HFFc6 (cell line): ENCODE measurements at places on chromosomes 11 and 22. TPM values are rescaled to one million over a fixed set of nuclear protein-coding genes. Genes with fewer than 3 reads are reported as not detected.

DNA sequence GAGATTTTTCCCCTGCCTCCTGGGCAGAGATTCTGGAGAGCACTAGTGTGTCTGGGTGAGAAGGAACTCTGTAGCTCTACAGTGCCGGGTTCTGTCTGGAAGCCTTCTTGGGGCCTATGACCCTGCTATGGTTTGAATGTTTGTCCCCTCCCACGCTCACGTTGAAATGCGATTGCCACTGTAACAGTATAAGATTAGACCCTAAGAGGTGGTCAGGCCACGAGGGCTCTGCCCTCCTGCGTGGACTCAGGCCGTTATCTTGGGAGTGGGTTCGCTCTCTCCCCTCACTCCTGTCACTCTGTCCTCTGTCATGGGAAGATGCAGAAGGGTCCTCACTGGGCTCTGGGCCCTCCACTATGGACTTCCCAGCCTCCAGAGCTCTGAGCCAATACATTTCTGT lies 3.5 kb downstream of the AP5B1 start:
- H3K27ac ChIP-seq: no peak overlapping the region
- no peak for DNase-seq
- H3K4me1 ChIP-seq: peaks cover 7% of the 10 kb centered on the region
- no peak overlapping the region for H3K4me3 ChIP-seq
- H3K27me3 ChIP-seq: peaks cover 3% of the 10 kb centered on the region
- no peaks in the 10 kb centered on the region for H3K36me3 ChIP-seq

PIK3IP1 gene
- total RNA-seq: 9.3 to 11.3 TPM (median 9.6 TPM) in 3 replicates

- H3K4me1 ChIP-seq: peaks cover 14% of the 10 kb centered on the region
- DNase-seq: peak; percentile 54
- H3K27me3 ChIP-seq: peaks cover 6% of the 10 kb centered on the region
- no peaks in the 10 kb centered on the region for H3K36me3 ChIP-seq
- no peak overlapping the region for H3K27ac ChIP-seq
- H3K4me3 ChIP-seq: no peak overlapping the region
Measured at GRCh38 chr11:121520243-121521144, 67.7 kb upstream of the SORL1-AS1 start.

DNA sequence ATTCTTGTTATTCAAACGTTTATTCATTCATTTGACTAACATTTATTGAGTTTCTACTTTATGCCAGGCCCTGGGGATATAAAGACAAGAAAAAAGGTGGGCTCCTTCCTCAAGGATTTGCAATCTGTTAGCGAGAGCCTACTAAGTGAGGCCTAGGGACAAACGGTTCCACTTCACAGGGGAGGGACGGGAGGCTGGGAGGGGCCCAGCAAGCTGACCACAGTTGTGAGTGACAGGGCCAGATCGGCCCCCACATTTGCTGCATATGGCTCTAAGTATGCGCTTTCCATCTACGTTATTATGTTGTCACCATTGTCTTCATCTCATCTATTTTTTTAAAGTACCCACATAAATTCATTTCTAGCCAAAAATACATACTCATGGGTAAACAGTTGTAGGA lies 271.1 kb downstream of the BUD13 start:
- H3K36me3 ChIP-seq: no peaks in the 10 kb centered on the region
- H3K4me1 ChIP-seq: no peaks in the 10 kb centered on the region
- peaks cover 7% of the 10 kb centered on the region for H3K27me3 ChIP-seq

DNA sequence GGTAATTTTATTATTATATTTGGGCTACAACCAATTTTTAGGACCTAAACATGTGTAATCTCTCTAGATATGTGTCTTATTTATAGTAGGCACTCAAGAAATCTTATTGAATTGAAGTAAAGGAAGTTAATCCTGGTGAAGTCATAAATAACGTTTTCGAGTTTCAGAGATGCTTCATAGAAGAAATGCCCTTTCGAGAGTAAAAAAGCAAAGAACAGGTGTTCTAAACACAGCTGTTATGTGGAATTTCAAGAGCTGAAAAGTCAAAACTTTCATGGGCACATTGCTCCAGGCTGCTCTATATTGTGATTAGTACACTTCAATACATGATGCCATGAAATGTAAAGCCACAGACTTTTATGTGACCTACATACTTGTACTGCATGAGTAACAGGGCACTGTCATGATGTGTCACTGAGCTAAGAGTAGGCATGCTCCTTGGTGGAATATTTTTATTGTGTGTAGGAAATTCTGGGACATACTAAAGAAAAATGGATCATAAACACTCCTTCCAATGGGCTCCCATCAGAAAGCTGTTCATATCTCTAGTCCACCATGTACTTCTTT lies 7.2 kb upstream of the ELMOD1 start:
- peaks cover 2% of the 10 kb centered on the region for H3K27me3 ChIP-seq
- DNase-seq: peak; percentile 68
- peaks cover 39% of the 10 kb centered on the region for H3K4me1 ChIP-seq
- no peaks in the 10 kb centered on the region for H3K36me3 ChIP-seq

- H3K27me3 ChIP-seq: no peaks in the 10 kb centered on the region; the same call in 1 of the 2 replicates
- no peaks in the 10 kb centered on the region for H3K4me1 ChIP-seq
- no peak for DNase-seq
- no peaks in the 10 kb centered on the region for H3K36me3 ChIP-seq
Measured at GRCh38 chr11:29756871-29757270, 260.0 kb downstream of the KCNA4 start.

- no peaks in the 10 kb centered on the region for H3K36me3 ChIP-seq
- DNase-seq: no peak
- H3K4me3 ChIP-seq: no peak overlapping the region
Measured at GRCh38 chr11:4441515-4441914, 7.6 kb upstream of the OR52K2 start.

DNA sequence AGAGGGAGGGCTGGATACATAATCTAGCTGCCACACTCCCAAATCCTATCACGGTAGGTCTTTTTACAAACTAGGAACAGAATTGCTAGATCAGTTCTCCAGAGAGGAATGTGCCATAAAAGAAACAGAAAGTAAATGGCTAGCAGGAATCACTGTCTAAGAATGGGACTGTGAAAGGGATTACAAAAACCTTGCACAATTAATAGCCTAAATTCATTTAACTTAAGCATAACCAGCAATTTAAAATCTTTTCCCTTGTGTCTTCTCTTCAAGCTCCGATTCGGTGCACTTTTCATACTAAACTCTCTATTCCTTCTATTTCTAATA lies 35.2 kb downstream of the APOL5 start:
- H3K27me3 ChIP-seq: no peaks in the 10 kb centered on the region
- H3K36me3 ChIP-seq: peaks cover 25% of the 10 kb centered on the region
- H3K27ac ChIP-seq: peak overlapping the region; percentile 66
- H3K4me1 ChIP-seq: peaks cover 50% of the 10 kb centered on the region
- no peak for DNase-seq

CLMP gene
- total RNA-seq: 118 to 208 TPM (median 159 TPM) in 3 replicates

DNA sequence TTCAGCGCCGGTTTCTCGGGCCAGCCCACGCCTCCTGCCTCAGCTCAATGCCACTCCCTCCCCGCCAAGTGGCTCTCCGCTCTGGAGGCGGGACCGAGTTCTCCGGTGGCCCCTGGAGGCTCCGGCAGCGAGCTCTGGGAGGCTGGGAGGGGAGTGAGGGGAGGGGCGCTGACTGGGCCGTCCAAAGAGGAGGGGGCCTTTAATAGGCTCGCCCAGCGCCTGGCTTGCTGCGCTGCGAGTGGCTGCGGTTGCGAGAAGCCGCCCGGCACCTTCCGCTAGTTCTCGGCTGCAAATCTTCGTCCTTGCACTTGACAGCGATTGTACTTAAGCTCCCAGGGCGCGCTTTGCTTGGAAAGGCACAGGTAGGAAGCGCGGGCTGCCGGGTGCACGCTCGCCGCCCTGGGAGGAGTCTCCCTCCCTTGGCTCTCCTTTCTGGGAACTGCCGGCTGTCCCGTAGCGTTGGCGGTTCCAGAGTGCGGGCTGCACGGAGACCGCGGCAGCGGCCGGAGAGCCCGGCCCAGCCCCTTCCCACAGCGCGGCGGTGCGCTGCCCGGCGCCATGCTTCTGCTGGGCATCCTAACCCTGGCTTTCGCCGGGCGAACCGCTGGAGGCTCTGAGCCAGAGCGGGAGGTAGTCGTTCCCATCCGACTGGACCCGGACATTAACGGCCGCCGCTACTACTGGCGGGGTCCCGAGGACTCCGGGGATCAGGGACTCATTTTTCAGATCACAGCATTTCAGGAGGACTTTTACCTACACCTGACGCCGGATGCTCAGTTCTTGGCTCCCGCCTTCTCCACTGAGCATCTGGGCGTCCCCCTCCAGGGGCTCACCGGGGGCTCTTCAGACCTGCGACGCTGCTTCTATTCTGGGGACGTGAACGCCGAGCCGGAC lies at the start of gene ADAMTS15:
ADAMTS15 (plus strand) TSS at position 230 of the 894 bp plus-strand sequence; CDS start at position 559, 329 bp downstream.
- DNase-seq: peak; percentile 32
- peaks cover 26% of the 10 kb centered on the region for H3K4me1 ChIP-seq
- H3K27ac ChIP-seq: no peak within 1 kb of the TSS
- H3K36me3 ChIP-seq: no peaks in the 10 kb centered on the region
- H3K27me3 ChIP-seq: peaks cover 5% of the 10 kb centered on the region

GRCh38 chr11:122167100-122167499 lies 51.1 kb upstream of the BLID start:
- H3K27me3 ChIP-seq: peaks cover 2% of the 10 kb centered on the region; the same call in 1 of the 2 replicates
- DNase-seq: peak; percentile 83
- peaks cover 100% of the 10 kb centered on the region for H3K4me1 ChIP-seq

GRCh38 chr11:74011360-74012073 lies 2.6 kb upstream of the UCP3 start:
- no peak overlapping the region for H3K27ac ChIP-seq
- no peaks in the 10 kb centered on the region for H3K4me1 ChIP-seq
- peaks cover 7% of the 10 kb centered on the region for H3K27me3 ChIP-seq
- H3K4me3 ChIP-seq: no peak overlapping the region
- no peak for DNase-seq

DNA sequence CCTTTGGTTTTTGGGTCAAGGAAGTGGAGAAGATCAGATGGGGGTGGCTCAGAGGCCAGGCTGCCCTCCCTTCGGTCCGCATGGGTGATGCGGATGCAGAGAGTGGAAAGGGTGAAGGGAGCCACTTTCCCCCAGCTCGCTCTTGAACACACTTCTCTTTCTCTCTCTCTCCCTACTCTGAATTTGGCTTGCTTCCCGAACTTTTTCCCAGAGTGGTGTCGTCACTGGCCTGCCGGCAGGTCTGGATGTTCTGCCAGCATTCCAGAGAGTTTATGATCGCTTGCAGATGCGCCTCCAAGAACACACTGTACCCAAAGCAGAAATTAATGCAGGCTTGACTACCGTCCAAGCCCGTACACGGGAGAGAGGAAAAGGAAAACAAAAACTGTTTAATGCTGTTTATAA lies 103.2 kb downstream of the ZBTB16 start:
- peak overlapping the region; percentile 73 for H3K4me3 ChIP-seq
- H3K27ac ChIP-seq: peak overlapping the region; percentile 50; the same call in 1 of the 2 replicates
- no peaks in the 10 kb centered on the region for H3K36me3 ChIP-seq
- H3K4me1 ChIP-seq: peaks cover 56% of the 10 kb centered on the region
- peaks cover 45% of the 10 kb centered on the region for H3K27me3 ChIP-seq
- DNase-seq: peak; percentile 97

- no peaks in the 10 kb centered on the region for H3K36me3 ChIP-seq
- H3K4me3 ChIP-seq: no peak overlapping the region
Measured at GRCh38 chr11:68956142-68956541, 24.6 kb downstream of the MRGPRD start.
